Upper lobe of left lung (tissue), 6 donors: ENCODE measurements at places on chromosomes 2 and 18. TPM values are rescaled to one million over a fixed set of nuclear protein-coding genes. Genes with fewer than 3 reads are reported as not detected.

- no peak for DNase-seq
Observed at GRCh38 chr2:32772638-32773447, 145.0 kb downstream of the TTC27 start.

Gene BBS5
- total RNA-seq, result 7.4 TPM

DNA sequence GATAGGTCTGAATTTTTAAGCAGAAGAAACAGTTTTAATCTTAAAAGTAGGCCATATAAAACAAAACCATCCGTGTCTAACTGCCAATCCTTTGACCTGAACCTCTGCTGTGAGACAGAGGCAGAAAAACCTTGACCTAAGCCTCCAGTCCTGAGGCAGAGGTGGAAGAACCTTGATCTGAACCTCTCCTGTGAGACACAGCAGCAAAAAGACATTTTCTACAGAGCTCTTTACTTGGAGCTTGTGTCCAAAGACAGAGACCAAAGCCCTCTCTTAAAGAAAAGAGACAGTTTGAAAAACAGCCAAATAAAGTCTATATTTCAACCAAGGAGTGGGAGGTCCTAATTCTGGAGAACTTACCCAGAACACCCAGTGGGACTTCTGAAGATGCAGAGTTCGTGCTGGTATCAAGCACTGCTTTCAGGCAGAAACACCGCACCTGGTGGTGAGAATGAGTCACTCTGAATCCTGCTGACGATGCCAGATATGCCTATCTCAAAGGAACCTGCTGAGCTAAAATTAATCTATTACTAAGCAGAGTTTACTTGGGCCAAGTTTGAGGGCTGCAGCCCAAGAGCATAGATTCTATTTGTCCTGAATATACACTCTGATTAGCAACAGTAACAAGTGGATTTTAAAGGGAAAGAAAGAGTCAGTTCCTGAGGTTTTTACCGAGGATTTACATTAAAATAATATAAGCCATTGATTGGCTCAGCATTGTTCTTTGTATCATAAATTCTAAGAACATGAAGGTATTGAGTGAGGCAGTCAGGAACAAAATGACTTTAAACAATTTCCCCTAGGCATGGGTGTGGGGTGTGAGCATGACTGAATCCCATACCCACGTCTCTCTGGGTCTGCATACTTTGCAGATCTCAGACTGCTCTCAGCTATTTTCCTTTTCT lies 806.4 kb downstream of the TRIB2 start:
- no peak for DNase-seq

Gene TBR1
- total RNA-seq, result not detected

Gene AMER3
- not detected for total RNA-seq

DNA sequence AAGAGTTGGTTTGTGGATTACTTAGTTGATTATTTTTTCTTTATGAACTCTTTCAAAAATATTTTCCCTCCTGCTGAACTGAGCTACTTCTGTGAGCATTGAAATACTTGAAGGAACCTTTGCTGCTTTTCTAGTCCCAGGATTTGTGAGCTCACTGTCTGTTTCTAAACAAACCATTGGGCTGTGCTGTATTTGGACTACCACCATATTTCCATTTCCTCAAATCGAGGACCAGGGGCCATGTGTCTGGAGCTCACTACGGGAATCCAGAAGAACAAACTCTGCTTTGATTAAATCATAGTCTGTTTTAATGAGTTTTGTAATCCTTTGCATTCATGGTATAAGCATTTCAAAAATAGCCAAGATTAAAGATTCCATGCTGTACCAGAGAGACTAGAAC lies 1.3 kb downstream of the MRPL33 start:
- no peak for DNase-seq

Gene GAL3ST2
- not detected for total RNA-seq

DNA sequence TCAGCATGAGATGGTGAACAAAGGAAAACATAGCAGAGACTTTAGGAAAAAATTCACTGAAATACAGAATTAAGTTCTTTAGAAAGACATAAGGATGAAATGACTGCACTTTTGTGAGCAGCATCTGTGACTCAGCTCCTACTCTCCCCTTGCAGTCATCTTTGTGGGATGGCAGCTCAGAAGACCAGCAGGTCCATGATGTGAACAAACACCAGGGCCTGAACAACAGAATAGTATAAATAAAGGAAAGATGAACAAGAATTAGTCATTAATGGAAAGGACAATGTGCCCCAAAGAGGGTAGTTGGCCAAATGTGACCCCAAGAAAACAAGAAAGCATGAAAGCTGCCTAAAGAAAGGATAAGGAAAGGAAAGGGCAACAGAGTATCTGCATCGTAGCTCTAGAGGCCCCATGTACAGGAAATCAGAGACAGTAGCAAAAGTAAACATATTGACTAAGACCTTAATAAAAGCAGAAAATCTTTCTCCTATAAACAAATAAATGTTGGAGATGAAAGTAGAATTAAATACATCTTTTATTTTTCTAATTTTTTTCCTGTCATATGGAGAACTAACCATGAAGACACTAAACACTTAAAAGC lies 318.0 kb downstream of the ZEB2 start:
- DNase-seq, result no peak

DNA sequence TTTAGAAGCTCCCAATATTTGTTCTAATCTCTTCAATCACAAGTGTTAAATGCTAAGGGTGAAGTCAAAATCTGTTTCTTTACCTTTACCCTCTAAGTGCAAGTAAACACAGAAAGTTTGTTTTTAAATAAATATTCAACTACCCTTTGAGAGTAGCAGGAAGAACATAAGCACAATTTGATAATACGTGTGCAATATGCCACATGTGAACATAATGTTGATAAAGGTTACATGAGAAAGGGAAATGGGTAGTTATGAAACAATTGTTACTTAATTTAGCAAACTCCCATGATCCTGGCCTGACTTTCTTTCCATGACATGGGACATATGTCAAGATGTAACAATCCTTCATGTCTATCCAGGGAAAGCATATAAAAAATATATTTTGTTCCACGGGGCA lies 7.1 kb downstream of the SPRED2 start:
- DNase-seq, result no peak

Gene FMNL2
- total RNA-seq, result 160 TPM

GRCh38 chr2:147632198-147632597 lies 212.6 kb upstream of the ACVR2A start:
- peak; percentile 23 for DNase-seq

Gene SOX11
- not detected for total RNA-seq

GRCh38 chr2:143263066-143263625 lies 133.9 kb downstream of the ARHGAP15 start:
- DNase-seq, result no peak

DNA sequence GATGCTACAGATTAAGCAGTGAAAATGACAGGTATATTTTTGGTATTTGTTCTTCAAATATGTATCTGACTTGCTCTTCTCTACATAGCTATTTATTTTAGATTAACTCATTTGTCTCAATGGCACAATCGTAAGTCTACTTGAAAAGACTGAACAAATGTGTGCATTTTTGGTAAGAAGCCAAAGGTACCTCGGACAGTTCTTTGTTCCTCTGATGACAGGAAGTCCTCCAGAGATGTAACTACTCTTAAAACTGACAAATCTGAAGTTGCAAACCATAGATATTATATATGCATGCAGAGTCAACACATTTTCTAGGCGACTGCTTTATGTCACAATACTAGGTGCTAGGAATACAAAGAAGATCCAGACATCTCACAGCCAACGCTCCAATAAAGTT lies 36.7 kb downstream of the NDUFAF7 start:
- DNase-seq, result no peak

GRCh38 chr2:238346544-238346943 lies 26.2 kb downstream of the TRAF3IP1 start:
- DNase-seq, result no peak

Gene UGT1A10
- not detected for total RNA-seq

- DNase-seq, result no peak
Observed at GRCh38 chr2:174235680-174236079, 12.7 kb downstream of the OLA1 start.

- DNase-seq, result no peak
Observed at GRCh38 chr18:48908916-48909315, 41.8 kb downstream of the SMAD7 start.

DNA sequence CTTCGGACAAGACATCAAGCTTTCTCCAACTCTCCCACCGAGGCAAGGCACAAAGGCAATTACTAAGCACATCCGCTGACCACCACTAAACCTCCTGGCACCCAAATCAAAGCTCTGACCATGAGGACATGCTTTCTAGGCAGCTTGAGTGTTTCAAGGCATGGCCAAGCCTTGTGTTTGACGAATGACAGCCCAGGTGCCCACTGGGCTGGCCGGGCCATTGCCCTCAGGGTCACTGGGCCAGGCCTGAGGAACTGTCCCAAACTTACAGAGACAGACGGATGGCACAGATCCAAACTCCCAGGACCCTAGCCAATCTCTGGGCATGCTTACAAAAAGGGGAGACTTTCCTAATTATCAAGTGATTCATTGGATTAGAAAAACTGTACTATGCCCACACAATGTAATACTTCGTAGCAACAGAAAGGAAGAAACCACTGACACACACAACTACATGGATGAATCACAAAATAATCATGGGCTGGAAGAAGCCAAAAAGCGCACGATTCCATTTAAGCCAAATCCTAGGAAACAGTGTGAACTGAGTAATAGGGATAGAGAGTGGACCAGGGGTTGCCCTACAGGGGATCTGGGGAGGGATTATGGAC lies 20.2 kb downstream of the CRACDL start:
- no peak for DNase-seq

Gene CHMP1B
- total RNA-seq, result 40.2 TPM

- no peak for DNase-seq
Observed at GRCh38 chr2:101803128-101803527, 105.6 kb downstream of the MAP4K4 start.

GRCh38 chr2:48445091-48445725 lies 84.7 kb upstream of the STON1 start:
- DNase-seq, result no peak
